ENCODE measurements at places on chromosomes 12 and 14.

- DNase-seq, result no peak
Observed at GRCh38 chr14:33457021-33457420, 493.9 kb downstream of the EGLN3 start.

DNA sequence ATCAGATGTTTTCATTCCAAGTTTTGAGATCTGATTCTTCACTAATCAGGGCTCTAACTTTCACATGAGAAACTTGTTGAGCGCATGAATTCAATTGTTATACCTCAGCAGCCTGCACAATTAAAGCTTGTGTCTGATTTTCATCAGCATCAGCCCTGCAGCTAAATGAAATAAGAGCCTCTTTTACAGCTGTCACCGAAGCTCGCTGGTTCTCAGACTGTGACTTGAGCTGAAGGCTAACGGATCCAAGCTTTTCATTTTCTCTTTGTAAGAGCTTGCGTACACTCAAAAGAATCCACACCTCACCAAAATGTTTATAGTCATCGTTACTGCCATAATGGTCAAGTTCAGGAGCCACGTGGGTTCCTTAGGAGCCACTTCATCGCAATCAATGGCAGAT lies 65.5 kb upstream of the BEGAIN start:
- DNase-seq, result no peak

GRCh38 chr14:32013083-32013482 lies 64.0 kb upstream of the ARHGAP5 start:
- no peak for DNase-seq

GRCh38 chr12:2586156-2587038 lies 208.4 kb upstream of the FKBP4 start:
- no peak for DNase-seq

DNA sequence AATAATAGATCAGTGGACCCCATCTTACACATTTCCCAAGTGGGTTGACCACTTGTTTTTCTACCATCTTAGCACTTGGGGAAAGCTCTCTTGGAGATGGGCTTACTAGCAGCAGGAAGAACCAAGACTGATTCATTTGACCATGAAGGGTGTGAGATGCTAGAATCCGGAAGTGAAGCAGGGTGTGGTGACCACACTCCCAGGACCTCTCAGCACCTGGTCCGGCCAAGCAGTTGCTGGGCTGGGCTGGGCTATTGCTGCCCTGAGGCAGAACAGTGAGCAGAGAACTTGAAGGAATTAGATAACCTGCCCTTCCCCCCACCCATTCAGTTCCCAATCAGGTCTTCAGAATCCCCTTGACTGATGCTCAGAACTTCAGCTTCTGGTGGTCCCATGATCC lies 24.4 kb downstream of the ADCY6 start:
- no peak for DNase-seq

DNA sequence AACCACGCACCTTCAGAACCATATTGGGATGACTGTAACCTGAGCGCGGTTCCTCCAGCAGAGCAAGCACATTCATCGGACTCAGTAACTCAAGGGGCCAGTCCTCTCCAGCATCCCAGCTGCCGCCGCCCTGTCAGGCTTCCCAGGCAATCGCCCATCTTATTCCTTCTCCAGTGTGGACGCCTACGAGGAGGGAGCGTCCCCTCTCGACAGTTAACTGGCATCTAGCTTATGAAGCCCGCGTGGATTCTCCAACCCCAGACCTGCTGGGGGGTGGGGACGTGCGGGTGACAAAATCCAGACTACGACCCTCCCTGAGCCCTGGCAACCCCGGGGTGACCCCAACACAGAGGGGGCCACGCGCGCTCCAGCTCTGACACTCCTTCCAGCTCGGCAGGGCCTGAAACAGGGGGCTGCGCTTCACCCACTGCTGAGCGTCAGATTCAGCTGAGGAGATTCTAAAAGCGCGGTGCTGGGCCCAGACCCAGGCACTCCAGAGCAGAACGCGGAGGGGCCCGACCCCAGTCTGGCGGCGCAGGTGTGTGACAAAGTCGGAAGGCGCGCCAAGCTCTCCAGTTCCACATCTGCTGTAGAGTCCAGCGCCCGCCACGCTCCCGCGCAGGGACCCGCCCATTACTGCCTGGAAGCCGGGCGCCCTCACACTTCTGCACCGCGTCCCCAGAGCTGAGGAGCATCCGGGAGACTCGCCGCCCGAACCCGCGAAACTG lies 43.9 kb upstream of the ESR2 start:
- DNase-seq, result peak; percentile 80

DNA sequence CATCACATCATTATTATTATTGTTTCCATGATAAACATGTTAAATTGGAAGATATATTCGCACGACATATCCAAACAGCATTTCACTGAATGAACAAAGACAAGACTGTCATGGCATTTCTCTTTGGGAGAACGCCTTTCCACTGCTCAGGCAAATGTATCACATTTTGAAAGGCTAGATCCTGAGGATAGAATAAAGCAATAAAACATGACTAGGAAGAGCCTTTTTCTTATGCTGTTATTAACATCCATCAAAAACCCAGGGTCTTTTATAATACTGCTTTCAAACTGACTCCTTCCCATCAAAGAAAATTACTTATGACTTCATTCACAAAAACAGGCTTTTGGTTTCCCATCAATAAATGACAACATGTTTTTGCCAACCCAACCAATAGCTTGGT lies 630.9 kb downstream of the TMTC2 start:
- no peak for DNase-seq

DNA sequence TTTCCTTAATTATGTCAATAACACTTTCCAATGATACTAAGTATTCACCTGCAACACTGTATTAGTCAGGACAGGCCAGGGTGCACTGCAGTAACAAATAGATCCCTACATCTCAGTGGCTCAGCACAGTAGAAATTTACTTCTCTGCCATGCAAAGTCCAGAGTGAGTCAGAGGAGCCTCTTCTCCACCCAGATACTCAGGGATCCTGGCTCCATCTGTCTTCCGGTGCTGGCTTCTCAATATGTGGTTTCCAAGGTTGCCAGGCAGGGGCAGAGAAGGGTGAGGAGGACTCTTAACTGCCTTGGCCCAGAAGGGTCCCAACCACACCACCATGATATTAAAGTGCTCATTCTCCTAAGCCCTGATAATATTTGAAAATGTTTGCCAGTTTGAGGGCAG lies 47.8 kb downstream of the ADGRD1 start:
- DNase-seq, result no peak

GRCh38 chr14:66371776-66372175 lies 114.4 kb upstream of the CCDC196 start:
- DNase-seq, result no peak

GRCh38 chr12:93244514-93245077 lies 133.1 kb upstream of the NUDT4 start:
- no peak for DNase-seq

DNA sequence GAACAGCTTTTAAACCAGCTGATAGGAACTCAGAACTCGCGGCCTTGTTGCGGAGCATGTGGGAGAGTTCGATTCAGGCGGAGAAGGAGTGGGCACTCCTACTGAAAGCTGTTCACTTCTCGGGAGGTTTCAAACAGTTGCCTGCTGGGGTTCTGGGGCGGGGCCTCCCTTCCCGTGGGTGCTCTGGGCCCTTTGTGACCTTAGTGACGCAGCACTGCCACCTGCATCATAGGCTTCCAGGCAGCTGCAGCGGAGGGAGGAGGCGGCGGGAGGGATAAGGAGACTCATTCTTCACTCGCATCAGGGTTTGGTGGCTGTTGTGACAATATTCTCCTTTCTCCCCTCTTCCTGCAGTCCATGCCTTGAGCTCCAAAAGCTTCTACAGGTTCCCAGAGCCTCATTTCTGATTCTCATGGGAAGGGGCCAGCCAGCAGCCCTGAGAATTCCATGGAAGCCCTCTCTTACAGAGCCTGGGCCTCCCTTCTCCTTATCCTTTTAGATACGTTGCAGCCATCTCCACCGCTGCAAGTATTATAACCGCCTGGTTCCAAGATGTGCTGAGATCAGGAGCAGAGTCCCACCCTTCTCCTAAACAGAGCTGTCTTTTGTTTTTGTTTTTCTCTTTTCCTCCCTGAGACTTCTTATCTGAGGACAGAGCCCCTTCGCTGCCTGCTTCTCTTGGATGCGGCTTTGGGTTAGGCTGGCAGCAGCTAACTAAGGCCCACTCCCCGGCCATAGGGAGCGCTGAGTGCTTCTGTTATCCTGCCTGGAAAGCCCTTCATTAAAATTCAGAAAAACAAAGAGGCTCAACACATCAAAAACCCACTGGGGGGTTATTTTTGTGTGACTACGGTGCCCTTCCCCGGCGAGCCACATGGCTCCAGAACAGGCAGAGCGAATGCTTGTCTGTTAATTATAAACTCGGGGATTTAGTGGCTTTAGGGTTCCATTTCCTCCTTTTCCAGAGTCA lies 67.6 kb upstream of the GPATCH2L start:
- DNase-seq, result no peak

DNA sequence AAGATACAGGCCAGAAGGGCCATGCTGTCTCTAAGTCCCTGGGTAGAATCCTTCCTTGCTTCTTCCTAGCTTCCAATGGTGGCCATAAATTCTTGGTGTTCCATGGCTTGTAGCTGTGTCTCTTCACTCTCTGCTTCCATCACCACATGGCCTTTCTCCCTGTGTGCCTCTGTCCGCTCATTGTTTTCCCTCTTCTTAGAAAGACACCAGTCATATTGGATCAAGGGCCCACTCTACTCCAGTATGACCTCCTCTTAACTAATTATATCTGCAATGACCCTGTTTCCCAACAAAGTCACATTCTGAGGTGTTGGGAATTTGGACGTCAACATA lies 7.6 kb upstream of the MAP1LC3B2 start:
- DNase-seq, result no peak
